ENCODE measurements at places on chromosomes 3 and 15.
A peak's percentile ranks its signal among the peaks of the same experiment; 100 is the strongest.

DNA sequence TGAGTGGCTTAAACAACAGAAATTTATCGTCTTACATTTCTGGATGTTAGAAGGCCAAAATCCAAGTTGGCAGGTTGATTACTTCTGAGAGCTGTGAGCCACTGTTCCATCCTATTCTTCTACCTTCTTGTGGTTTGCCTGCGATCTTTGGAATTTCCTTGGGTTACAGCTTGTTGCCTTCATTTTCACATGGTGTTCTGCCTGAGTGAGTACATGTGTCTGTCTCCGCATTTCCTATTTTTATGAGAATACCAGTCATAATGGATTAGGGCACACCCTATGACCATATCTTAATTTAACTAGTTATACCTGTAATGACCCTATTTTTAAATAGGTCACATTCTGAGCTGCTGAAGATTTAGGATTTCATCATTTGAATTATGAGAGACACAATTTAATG is 294.3 kb downstream of the CNTN4 start:
- no peak overlapping the region for H3K4me3 ChIP-seq
- H3K27ac ChIP-seq = no peak overlapping the region

- H3K27ac ChIP-seq = no peak overlapping the region
- no peaks in the 10 kb centered on the region for H3K36me3 ChIP-seq
- H3K4me3 ChIP-seq = no peak overlapping the region
- DNase-seq = no peak
Measured at GRCh38 chr3:182671541-182671940, 121.8 kb upstream of the ATP11B start.

DNA sequence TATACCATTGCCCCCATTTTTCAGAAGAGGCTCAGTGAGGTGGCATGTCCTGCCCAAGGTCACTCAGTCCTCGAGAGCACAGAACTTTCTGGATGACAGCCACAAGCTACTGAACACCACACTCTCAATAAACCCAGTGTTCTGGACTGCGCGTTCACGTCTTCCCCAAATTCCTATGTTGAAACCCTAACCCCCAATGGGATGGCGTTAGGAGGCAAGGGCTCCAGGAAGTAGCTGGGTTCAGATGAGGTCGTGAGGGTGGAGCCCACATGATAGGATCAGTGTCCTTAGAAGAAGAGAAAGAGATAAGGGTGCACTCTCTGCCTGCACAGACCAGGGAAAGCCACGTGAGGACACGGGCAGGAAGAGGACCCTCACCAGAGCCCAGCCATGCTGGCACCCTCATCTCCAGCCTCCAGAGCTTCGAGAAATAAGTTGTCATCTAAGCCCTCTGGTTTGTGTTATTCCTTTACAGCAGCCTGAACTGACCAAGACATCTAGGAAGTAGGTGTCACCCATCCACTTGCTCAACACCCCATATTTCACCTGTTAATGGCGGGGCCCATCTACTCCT is 324.0 kb downstream of the UACA start:
- no peaks in the 10 kb centered on the region for H3K36me3 ChIP-seq
- no peak overlapping the region for H3K4me3 ChIP-seq
- H3K4me1 ChIP-seq = peaks cover 15% of the 10 kb centered on the region
- no peak overlapping the region for H3K27ac ChIP-seq
- peaks cover 39% of the 10 kb centered on the region for H3K27me3 ChIP-seq
- DNase-seq = no peak

- H3K4me1 ChIP-seq = peaks cover 9% of the 10 kb centered on the region
- no peak for DNase-seq
- H3K27me3 ChIP-seq = peaks cover 47% of the 10 kb centered on the region
- H3K4me3 ChIP-seq = no peak overlapping the region
- H3K36me3 ChIP-seq = no peaks in the 10 kb centered on the region
Measured at GRCh38 chr3:194084284-194084683, 51.7 kb upstream of the HES1 start.

DNA sequence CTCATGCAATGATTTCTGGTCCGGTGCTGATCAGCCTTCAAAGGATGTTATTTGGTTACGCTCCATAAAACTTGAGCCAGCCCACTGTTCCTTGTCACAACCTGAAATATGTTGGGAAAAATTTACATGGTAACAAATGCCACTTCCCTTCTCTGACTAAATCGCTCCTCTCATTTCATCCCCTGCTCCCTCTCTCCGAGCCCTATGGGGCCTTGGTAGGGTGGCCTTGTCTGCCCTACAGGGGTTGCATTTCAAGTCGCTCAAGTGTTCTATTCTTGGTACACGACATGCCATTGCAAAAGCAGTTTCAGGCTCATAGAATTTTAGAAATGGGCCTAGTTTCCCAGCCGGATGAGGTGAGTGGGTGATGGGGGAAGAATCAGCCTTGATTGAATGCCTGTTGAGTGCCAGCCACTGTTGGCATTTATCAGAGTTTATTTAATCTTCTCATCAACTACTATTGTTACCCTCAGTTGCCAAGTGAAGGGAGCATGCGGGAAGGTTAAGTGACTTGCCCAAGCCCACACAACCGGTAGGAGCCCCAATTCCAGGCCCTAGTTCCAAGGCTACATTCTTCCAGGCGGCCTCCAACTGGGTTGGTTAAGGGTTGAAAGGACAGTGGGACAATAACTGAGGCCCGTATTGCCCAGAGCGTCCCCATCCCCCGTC is 961 bp upstream of the ABHD2 start:
- no peak overlapping the region for H3K27ac ChIP-seq
- no peaks in the 10 kb centered on the region for H3K36me3 ChIP-seq
- no peaks in the 10 kb centered on the region for H3K27me3 ChIP-seq

DNA sequence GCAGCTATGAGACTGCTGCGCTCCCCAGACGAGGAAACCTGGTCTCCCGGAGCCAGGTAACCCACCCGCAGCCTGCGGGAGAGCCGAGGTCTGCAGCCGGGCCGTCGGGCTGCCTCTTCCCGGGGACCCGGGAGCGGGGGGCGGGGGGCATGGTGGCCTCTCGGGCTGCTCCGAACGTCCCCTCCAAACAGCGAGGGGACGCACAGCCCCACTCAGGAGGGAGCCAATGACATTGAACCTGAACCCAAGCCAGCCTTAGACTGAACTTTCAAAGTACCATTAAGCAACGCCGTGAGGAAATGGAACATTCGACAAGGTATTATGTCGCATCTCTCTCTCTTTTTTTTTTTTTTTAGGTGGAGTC is 29.8 kb upstream of the ALDH1A3 start:
- H3K36me3 ChIP-seq = no peaks in the 10 kb centered on the region
- H3K4me1 ChIP-seq = no peaks in the 10 kb centered on the region
- H3K4me3 ChIP-seq = peak overlapping the region; percentile 57
- no peak for DNase-seq
- H3K27me3 ChIP-seq = peaks cover 55% of the 10 kb centered on the region
- no peak overlapping the region for H3K27ac ChIP-seq

DNA sequence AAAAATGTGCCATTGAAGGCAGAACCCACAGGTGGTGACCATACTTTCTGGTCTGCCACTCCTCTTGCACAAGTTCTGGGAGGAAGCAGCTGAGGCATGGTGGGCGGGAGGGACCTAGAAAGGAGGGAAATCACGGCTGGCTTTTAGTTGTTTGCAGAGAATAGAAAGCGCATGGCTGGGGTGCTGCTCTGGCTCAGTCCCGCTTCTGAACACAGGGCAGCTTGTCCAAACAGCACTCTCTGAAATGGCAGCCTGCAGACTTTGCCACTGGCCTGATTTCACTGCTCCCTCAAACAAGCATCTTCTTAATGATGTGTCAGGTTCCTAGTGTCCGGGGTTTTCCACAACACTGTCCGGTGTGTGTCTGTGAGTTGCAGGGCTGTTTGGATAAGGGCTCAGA is 76.7 kb downstream of the AAGAB start:
- H3K4me3 ChIP-seq = no peak overlapping the region
- H3K27ac ChIP-seq = no peak overlapping the region
- H3K4me1 ChIP-seq = peaks cover 47% of the 10 kb centered on the region
- no peak for DNase-seq
- H3K36me3 ChIP-seq = peaks cover 22% of the 10 kb centered on the region

DNA sequence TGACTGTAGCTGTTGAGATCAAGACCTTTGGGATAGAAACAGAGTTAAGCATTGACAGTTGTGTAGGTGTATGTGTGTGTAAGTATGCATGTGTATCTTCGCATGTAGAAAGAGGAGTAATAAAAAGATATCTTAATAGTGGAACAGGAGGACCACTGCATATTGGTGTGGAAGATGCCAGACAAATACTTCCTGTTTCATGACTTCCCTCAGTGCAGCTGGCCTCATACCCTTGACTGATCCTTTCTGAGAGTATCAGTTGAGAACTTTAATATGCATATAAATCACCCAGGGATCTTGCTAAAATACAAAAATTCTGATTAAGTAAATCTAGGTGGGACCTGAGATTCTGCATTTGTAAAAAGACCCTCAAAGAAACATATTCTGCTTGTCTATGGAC is 8.5 kb upstream of the ZBED2 start:
- H3K36me3 ChIP-seq = peaks cover 34% of the 10 kb centered on the region
- H3K4me1 ChIP-seq = peaks cover 52% of the 10 kb centered on the region
- H3K4me3 ChIP-seq = no peak overlapping the region
- no peak for DNase-seq

GRCh38 chr3:127987309-127987995 is 64.8 kb upstream of the SEC61A1 start:
- H3K4me3 ChIP-seq = no peak overlapping the region
- H3K36me3 ChIP-seq = peaks cover 1% of the 10 kb centered on the region
- H3K27ac ChIP-seq = no peak overlapping the region
- H3K27me3 ChIP-seq = peaks cover 13% of the 10 kb centered on the region

- DNase-seq = no peak
- no peak overlapping the region for H3K27ac ChIP-seq
- peaks cover 8% of the 10 kb centered on the region for H3K4me1 ChIP-seq
- peaks cover 71% of the 10 kb centered on the region for H3K27me3 ChIP-seq
- peaks cover 2% of the 10 kb centered on the region for H3K36me3 ChIP-seq
Measured at GRCh38 chr3:131360191-131360755, 21.3 kb upstream of the NUDT16 start.

- H3K4me3 ChIP-seq = no peak overlapping the region
- no peaks in the 10 kb centered on the region for H3K4me1 ChIP-seq
- no peak overlapping the region for H3K27ac ChIP-seq
- H3K36me3 ChIP-seq = peaks cover 1% of the 10 kb centered on the region
- no peaks in the 10 kb centered on the region for H3K27me3 ChIP-seq
Measured at GRCh38 chr3:177379045-177379444, 181.8 kb upstream of the TBL1XR1 start.

- H3K27ac ChIP-seq = peak overlapping the region; percentile 70
- H3K36me3 ChIP-seq = peaks cover 50% of the 10 kb centered on the region
- H3K4me1 ChIP-seq = peaks cover 10% of the 10 kb centered on the region
- no peaks in the 10 kb centered on the region for H3K27me3 ChIP-seq
- no peak overlapping the region for H3K4me3 ChIP-seq
- no peak for DNase-seq
Measured at GRCh38 chr3:39137991-39138803, 15.2 kb downstream of the CSRNP1 start.

GRCh38 chr15:77386626-77387025 is 33.3 kb downstream of the PEAK1 start:
- H3K27ac ChIP-seq = no peak overlapping the region
- H3K27me3 ChIP-seq = no peaks in the 10 kb centered on the region
- no peaks in the 10 kb centered on the region for H3K36me3 ChIP-seq
- no peaks in the 10 kb centered on the region for H3K4me1 ChIP-seq
- H3K4me3 ChIP-seq = no peak overlapping the region
- no peak for DNase-seq

DNA sequence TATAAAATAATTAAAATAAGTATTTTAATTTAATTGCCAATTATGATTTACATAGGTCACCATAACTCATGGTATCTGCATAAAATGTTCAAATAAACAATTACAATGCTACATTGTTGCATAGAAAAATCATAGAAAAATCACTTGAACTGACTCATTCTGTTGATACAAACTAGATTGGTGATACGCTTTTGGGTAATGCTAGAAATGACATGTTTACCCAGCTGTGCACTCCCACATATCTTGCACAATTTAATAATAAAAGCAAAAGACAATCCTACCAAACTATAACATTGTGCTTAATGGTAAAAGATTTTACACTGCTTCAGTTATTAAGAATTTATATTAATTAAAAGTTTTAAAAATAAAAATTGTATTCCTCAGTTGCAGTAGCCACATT is 45.8 kb upstream of the FBXL22 start:
- H3K27me3 ChIP-seq = no peaks in the 10 kb centered on the region
- H3K36me3 ChIP-seq = peaks cover 28% of the 10 kb centered on the region
- no peak overlapping the region for H3K27ac ChIP-seq
- peaks cover 30% of the 10 kb centered on the region for H3K4me1 ChIP-seq
- DNase-seq = no peak

DNA sequence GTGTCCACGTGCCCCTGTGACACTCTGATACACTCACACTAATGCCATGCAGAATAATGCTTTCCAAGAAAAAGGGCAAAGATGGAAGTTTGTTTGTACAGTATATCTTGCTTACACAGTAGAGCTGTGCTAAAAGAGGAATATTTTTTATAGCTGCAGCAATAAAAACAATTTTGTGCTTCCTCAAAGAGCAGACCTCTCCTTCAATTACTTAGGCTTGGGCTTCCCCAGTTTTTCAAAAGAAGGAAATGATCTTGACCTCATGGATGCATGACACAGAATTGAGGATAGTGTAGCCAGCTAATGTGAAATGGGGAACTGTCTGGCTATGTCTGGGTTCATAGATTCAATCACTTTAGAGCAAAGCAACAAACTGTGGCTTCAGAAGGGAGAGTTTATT is 137.4 kb downstream of the STT3B start:
- H3K27me3 ChIP-seq = peaks cover 9% of the 10 kb centered on the region
- H3K36me3 ChIP-seq = peaks cover 4% of the 10 kb centered on the region
- H3K4me3 ChIP-seq = no peak overlapping the region
- H3K4me1 ChIP-seq = no peaks in the 10 kb centered on the region
- DNase-seq = no peak

- DNase-seq = no peak
- no peaks in the 10 kb centered on the region for H3K4me1 ChIP-seq
- H3K27me3 ChIP-seq = no peaks in the 10 kb centered on the region
- no peak overlapping the region for H3K4me3 ChIP-seq
- no peak overlapping the region for H3K27ac ChIP-seq
Measured at GRCh38 chr3:63521657-63522056, 130.8 kb upstream of the SNTN start.

GRCh38 chr3:67534594-67534993 is 119.8 kb downstream of the SUCLG2 start:
- peaks cover 4% of the 10 kb centered on the region for H3K36me3 ChIP-seq
- H3K27me3 ChIP-seq = no peaks in the 10 kb centered on the region
- no peak overlapping the region for H3K27ac ChIP-seq

DNA sequence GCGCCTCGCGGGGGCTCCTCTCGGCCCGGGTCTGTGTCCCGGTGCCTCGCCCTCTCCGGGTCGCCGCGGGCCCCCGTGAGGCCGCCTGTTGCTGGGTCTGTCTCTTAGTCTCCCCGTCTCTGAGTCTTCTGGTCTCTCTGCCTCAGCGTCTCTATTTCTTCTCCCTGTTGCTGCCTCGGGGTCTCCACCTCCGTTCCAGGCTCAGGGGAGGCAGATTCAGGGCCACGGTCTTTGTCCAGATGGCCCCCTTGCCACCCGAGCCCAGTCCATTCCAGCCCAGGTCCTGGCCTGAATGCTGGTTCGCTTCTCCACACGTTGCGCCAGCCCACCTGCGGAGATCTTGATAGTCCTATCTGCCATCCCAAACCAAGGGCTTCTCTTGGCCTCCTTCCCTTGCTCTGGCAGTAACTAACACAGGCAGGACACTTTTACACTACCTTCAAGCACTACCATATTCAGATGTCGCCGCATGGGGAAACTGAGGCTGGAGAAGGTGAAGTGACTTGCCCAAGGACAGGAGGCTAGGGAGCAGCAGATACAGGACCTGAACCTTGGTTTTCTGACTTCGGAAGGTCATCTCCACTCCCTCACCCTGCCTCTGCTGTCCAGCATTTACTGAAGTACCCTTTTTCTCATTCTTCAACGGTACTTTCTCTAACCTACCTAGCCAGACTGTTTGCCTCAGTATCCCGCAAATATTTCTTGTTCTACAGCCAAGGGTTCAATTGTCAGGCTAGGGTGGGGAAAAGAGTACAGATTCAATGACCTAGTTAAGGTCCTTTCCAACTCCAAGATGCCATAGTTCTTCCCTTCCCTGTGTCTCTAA is 616 bp upstream of the IGDCC4 start:
- H3K27ac ChIP-seq = no peak overlapping the region
- H3K27me3 ChIP-seq = peaks cover 80% of the 10 kb centered on the region
- H3K4me3 ChIP-seq = peak overlapping the region; percentile 86
